ENCODE measurements at places on chromosomes 2 and 18.
A peak's percentile ranks its signal among the peaks of the same experiment; 100 is the strongest.

- DNase-seq: no peak
Measured at GRCh38 chr2:26557244-26557925, 79.5 kb upstream of the OTOF start.

GRCh38 chr2:84815146-84815545, 65.7 kb downstream of the TRABD2A start:
- no peak for DNase-seq

GRCh38 chr2:200354833-200355751, 48.6 kb downstream of the SPATS2L start:
- DNase-seq: no peak

DNA sequence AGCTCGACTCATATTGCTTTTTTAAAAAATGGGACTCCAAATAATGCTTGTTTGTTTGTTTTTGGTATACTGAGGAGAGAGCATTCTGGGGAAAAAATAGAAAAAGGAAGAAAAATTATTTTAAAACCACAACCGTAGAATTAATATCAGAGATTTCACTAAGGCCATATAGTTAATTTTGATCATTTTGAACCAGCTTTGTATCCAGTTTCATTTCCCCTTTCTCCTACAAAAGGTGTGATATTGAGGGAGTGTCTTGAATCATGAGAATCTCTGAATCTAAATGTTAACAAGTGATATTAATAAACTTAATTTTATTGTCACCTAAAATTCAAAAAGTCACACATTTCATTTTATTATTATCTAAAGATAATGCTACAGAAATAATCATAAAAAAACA, 198.5 kb upstream of the GALNT5 start:
- DNase-seq: no peak

DNA sequence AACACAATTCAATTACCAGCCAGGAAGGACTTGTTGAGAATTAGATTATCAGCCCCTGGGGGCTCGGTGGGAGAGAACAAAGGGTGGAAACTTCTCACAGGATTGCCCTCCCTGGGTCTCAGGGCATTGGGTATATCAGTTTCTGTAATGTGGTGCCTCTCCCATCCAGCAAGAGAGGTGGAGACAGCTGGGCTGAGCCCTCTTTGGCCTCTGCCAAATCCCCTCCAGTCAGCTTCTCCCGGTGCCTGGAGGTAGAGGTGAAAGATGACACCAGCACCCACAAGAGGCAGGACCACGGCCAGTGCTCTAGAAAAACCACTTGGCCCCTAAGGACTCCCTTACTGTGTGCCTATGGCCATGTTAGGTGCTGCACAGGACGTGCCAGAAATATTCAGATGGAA, 179.7 kb downstream of the HAUS1 start:
- DNase-seq: no peak

GRCh38 chr2:192993059-192993458, 798.3 kb upstream of the TMEFF2 start:
- no peak for DNase-seq

DNA sequence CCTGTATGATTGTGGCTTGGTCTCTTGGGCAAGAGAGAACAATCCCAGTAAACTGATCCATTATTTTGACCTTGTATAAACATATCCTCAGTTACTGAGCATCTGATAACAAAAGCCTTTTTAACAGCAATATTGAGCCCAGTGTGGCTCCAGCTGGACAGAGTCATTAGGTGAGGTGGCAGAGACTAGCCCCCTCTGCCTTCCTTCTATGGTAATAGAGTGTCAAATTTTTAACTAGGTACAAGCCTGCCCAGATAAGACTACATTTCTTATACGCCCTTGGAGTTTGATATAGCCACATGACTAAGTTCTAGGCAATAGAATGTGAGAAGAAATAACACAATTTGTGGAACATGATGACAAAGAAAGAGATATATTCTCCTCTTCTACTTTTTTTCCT, 56.2 kb downstream of the HNMT start:
- no peak for DNase-seq

- DNase-seq: no peak
Measured at GRCh38 chr2:233833345-233833744, 21.0 kb downstream of the HJURP start.

DNA sequence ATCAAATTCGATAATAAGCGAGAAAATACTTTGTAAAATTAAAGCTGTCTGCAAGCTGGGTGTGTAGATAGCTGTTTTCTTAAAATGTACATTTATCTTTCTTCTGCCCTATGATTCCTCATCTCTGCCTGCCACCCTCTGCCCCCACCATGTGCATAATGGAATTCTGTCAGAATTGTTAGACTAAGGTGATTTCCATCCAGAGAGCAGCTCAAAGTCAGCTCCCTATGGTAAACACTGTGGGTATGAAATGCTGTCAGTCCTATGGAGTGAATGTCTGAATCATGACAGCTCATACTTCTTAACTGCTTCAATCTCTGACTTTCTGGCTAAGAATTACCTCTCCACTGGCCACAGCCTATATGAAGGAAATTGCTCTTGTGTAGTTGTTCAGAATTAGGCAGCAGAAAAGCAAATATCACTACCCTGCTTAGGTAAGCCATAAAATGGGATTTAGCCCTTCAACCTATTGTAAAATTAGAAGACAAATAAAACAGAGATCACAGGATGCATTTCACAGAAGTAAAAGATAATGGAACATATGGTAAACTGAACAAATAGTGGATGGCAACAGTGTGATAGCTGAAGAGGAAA, 137.7 kb downstream of the CD8B2 start:
- DNase-seq: no peak

GRCh38 chr2:38353402-38353801, 23.7 kb downstream of the ATL2 start:
- DNase-seq: no peak

GRCh38 chr18:48698707-48699106, 159.9 kb downstream of the CTIF start:
- DNase-seq: no peak

DNA sequence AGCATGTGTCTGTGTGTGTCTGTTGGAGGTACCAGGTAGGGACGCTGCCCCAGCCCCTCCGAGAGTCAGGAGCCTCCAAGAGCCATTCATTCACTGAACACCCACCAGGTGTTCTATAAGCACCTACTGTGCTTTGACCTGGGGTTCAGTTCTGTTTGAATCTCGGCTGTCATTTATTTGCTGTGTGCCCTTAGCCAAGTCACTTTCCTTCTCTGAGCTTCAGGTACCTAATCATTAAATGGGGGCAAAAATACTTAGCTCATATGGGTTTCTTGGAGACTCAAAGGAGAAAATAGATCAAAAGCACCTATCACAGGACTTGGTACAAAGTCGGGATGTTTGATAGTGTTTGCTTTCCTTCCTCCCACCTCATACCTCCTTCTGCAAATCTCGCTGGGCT, 13.2 kb downstream of the ASIC4 start:
- no peak for DNase-seq

- DNase-seq: no peak
Measured at GRCh38 chr2:185793532-185794345, 55.1 kb downstream of the FSIP2 start.

GRCh38 chr2:111896576-111896975, 1.8 kb upstream of the MERTK start:
- DNase-seq: no peak

GRCh38 chr2:56318147-56318546, 134.4 kb downstream of the CCDC85A start:
- DNase-seq: no peak

DNA sequence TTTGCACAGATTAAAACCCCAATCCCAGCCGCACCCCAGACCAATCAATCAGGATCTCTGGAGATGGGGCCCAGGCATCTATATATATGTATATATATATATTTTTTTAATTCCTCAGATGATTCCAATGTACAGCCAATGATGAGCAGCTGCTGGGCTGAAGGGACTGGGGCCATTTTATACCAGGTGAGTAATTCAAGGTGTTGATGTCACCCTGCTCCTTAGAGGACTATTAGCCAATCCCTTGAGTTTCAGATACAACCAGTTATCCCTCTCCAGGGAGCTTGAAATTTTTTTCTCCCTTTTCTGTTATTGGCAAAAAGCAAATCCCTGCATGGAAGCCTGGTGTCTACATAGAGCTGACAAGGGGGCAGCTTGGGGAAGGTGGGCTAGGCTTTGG, 59.8 kb downstream of the MCFD2 start:
- no peak for DNase-seq

DNA sequence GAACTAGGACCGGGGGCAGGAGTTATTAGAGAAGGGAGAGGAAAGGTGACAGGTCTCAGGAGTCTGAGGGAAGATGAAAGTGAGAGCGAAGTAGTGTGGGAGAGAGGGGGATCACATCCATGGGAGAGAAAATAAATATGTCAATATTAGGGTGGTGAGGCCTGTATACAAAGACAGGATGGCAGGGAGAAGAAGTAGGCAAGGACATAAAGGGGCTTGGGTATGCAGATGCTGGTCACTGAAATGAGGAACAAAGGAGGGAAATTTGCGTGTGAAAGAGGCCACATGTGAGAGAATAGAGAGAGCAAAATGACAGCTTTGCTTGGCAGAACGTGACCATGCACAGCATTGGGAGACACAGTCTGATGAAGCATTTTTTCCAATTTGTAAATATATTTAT, 13.6 kb downstream of the METAP1D start:
- no peak for DNase-seq

DNA sequence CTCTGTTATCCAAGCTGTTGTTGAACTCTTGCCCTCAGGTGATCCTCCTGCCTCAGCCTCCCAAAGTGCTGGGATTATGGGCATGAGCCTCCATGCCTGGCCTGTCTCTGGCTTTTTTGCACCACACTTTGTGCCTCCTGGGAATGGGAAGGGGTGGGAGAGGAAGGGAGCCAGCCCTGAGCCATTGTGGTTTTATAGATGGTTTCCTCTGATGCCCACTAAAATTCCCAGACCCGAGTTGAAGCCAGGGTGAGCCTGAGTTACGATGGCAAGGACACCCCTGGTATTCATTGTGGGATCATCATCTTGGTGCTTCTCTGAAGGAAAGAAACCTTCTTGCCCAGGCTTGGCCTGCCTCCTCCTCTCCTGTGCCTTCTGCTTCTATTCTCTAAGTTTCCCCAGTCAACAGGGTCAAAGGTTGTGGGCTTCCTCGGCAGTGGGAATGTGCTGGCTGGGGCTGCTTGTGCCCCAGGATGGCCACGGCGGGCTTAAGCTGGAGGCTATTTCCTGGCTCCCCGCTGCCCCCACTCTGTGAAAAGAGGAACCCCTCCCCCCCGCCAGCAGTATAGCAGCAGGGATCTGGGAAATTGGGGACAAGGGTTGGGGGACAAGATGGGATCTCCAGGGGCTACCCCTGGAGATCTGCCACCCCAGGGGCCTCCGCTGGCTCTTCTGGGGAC, 106.2 kb downstream of the STPG4 start:
- DNase-seq: no peak

GRCh38 chr2:179560257-179560735, 295.7 kb upstream of the SESTD1 start:
- no peak for DNase-seq

- DNase-seq: no peak
Measured at GRCh38 chr2:231687133-231687852, 21.0 kb upstream of the PTMA start.

DNA sequence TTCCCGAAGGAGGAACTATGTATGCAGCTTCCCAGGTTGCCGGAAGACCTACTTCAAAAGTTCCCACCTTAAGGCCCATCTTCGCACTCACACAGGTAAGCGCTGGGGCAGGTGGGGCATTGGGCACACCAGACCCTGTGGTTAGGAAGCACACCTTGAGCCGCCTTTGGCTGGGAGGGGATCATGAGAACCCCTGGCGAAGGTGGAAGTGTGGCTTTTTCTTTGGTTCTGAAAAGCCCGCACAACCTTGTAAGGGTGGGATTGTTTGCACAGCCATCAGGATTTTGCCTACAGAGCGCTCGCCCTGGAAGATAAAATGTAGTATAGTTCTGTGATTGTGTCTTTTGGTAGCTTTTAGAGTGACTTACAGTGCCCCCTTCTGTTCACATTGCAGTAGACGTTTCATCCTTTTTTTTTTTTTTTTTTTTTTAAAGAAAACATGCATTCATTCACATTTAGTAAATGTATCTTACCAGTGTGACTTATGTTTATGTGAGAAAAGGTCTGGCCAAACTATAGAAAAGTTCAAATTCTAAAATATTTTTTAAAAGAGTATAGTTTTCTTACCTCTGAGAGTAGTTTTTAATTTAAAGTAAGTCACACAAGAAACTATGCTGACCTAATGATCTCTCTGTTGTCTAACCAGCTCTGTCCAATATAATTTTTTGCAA, 5.3 kb downstream of the KLF11 start:
- DNase-seq: peak; percentile 43

GRCh38 chr2:231925303-231926179, 655 bp downstream of the NPPC start:
- DNase-seq: peak; percentile 48

DNA sequence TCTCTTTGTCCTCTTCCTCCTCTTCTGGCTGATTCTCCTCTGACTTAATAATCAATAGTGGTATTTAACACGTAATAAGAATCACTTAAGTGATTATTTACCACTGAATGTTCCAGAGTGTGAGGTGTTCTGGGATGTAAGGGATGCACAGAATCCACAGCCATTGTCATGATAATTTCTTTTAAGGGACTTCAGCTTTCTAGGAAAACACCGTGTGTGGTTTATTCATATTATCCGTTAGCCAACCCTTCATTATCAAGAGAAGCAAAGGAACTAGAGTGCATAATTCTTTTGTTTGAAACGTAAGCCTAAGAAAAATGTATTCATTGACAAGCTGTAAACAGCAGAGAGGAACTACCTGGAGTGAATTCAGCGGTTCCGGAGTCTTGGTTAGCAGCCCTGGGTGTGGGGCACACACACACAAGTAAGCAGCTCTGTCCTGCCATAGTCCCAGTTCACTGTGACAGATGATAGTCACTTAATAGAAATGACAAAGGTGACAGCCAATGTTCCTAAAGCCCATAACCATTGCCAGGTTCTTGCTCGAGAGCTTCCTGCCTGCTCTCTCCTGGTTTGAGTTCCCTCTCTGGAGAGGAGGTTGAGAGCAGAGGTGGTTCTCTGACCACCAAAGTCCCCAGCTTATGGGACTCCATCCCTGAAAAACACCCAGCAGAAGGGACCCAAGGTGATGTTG, 101.9 kb downstream of the ACOXL start:
- DNase-seq: no peak

DNA sequence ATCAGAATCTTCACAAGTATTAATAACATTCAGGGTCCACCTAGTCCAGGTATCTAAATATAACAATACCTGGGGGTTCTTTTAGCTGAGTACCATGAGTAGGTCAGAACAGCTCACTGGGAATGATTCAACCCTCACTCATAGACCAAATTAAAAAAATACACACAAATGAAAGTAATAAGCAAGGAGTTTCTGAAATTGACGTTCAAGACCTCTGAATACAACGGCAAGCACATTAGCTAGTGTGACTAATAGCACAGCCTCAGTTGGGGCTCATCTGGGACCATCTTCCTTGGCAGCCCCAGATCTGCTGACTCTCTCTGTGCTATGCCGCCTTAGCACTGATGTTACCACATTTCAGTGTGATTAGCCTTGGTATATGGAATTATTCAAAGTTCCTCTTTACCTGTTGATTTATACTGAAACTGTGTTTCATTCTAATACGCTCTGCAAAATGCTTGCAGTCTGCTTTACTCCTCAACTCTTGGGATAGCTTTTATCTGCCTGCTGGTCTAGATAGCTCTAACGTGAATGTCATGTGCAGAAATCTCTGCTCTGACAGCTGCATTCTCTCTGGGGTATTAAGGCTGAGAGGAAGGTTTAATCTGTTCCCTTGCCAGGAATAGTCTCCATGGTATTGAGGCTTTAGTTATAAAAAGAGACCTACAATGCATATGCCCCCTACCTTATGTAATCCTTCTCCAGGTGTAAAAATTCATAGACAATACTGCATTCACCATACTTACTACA, 153.3 kb downstream of the METTL4 start:
- DNase-seq: no peak

- DNase-seq: no peak
Measured at GRCh38 chr2:3399829-3400228, 20.3 kb downstream of the TRAPPC12 start.

Measured in NCI-H1436 (cell line).